Daoy (cell line): ENCODE measurements at places on chromosomes 2 and 18.

- DNase-seq: peak; percentile 61
Observed at GRCh38 chr18:58288921-58289797, 245.1 kb downstream of the NEDD4L start.

DNA sequence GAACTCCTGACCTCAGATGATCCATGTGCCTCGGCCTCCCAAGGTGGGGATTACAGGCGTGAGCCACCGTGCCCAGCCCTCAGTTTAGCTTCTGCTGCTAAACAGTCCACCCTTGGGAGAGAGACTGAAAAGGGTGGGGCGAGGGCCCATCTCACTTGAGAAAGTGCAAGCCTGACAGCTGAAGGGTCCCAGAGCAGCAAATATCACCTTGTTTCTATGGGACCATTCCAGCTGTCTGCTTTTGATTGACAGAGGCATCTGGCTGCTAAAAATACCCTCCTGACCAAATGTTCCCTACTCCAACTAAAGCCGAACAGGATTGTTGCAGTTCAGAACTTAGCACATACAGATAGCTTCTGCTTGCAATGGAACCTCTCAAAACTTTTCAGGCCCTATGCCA lies 436 bp upstream of the SMYD1 start:
- DNase-seq: no peak

DNA sequence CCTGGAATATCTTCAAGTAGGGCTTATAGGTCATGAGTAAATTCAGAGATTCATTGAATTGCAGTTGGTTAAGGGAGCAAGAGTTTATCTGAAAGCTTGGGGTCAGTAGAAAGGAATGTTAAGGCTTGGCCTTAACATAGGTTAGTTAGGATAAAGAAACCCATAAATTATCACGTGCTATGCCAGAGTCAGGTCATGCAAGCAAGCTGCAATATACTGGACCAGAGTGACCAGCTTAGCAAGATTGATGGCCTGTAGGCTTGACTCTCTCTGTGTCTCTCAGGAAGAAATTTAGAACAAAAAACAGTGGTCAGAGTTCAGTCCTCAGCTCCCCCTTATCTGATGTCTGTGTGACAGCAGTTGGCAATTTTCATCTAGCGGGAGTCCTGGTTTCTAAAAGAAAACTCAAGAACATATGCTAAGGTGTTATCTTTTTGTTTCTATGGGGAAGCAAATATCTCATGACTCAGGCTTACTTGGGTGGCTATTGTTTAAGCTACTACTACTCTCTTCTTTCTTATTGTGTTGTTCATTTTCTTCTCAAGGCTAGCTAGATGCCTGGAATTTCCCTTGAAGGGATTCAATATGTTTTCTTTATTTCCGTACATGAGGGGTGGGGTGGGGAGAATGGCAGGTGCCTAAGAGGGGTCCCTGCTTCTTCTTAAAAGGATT lies 28.7 kb upstream of the MARCO start:
- no peak for DNase-seq

- DNase-seq: no peak
Observed at GRCh38 chr18:57444301-57444759, 9.2 kb downstream of the ONECUT2 start.

DNA sequence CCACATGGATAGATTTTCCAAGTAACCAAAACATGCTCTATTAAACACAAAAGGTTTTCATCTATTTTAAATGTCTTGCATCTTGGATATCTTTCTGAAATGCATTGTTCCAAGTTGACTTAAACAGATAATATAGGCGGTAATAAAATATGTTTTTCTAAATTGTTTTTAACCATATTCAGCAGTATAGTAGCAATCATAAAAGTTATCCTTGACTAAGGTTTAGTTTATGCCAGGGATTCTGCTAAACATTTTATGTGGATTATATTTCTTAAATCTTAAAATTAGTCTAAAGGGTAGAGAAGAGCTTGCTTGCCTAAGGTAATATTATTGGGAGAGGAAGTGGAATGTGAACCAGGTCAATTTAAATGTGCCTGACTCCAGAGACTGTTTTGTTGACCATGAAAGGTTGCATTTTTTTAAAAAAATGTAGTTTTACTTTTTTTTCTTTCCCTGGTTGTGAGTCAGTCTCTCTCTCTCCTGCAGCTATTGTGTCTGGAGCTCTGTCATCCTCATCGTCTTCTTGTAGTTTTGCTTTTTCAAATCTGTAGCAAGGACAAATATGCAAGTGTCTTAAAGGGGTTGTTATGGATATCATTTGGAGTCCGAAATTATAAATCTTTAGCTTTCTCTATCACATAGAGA lies 309.1 kb upstream of the COL3A1 start:
- peak; percentile 2 for DNase-seq

- DNase-seq: no peak
Observed at GRCh38 chr2:147223119-147223518, 621.7 kb upstream of the ACVR2A start.

DNA sequence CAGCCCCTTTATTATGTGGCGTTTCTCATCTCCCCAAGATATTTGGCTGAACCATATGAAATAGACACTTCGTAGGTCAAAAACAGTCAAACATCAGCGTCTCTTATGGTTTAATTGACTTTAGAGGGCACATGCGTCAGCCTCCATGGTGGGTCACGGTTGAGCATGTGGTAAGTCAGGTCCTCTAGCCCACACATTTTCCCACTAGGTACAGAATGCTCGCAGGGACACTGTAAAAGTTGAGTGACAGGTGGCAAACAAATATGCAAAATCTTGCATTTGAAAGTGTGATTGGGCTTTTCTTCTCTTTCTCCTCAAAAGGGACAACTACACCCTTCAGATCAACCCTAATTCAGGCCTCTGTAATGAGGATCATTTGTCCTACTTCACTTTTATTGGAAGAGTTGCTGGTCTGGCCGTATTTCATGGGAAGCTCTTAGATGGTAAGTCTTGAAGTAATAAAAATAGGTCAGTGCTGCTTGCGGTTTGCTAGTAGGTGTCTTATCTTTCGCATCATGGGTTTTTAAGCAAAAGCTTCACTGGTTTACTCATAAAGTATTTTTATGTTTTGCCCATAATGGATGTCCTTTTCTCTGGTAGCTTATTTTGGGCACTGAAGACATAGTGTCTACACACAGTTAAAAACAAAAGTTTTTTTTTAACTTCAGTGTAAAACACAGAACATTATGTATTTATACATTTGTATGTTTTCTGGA lies 261.3 kb downstream of the ALPK2 start:
- no peak for DNase-seq

- no peak for DNase-seq
Observed at GRCh38 chr2:129975016-129975774, 4.3 kb upstream of the RAB6C start.

- DNase-seq: no peak
Observed at GRCh38 chr2:8253781-8254180, 428.1 kb upstream of the ID2 start.

DNA sequence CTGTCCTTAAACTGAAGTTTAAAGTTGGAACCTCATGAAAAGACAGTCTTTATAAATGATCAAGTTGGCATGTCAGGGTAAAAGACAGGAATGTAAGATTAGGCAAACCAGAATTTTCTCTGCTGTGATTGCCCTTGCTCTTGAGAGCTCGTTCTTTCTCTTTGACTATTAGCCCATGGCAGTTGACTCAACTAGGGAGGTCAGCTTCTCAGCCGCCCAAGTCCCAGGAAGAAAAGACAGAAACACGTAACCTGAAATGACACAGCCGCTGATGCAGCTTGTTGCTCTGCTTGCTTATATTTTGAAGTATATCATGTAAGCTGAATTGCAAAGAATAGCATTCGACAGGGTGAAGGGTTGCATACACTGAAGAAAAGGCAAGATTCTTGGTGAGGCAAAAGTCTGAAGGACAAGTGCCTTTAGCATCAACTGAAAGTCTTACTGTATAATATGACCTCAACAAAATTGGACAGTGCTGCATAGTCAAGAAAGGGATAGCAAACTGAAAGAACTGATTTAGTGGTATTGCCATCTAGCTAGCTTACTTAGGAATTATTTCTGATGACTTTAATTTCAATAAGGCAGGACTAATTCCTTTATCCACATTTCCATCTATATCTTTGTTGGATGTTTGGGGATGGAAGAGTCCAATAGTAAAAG lies 54.7 kb downstream of the ARHGAP15 start:
- no peak for DNase-seq

- no peak for DNase-seq
Observed at GRCh38 chr2:177816766-177817165, 255.8 kb downstream of the PDE11A start.

DNA sequence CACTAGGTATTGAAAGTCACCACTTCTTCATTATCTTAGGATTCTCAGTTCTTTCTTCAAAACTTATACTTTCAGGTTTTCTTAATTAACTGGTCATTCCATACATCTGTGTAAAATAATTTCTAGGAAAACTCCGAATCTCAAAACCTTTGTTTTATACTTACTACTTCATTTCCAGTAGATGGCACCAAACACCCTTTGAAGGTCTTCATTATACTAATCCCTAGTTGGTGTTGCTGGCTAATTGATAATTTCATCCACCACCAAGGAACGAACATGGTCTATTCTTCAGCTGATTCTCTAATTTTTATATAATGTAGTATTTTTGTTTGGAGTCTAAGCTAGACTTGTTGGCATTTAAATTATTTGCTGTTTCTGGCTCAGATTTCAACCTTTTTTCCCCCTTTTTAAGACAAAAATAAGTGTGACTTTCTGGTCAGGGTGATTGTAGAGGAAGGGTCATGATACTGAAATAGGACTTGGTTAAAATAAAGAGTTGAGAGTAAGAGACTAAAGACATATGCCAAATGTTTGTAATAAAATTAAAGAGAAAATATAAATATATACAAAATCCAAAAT lies 2.8 kb upstream of the MXD1 start:
- peak; percentile 26 for DNase-seq

- peak; percentile 80 for DNase-seq
Observed at GRCh38 chr2:122203523-122203922, 448.1 kb downstream of the TSN start.

- DNase-seq: no peak
Observed at GRCh38 chr2:46656640-46657039, 177.3 kb downstream of the TMEM247 start.

GRCh38 chr2:120463527-120463926 lies 117.6 kb downstream of the INHBB start:
- no peak for DNase-seq

DNA sequence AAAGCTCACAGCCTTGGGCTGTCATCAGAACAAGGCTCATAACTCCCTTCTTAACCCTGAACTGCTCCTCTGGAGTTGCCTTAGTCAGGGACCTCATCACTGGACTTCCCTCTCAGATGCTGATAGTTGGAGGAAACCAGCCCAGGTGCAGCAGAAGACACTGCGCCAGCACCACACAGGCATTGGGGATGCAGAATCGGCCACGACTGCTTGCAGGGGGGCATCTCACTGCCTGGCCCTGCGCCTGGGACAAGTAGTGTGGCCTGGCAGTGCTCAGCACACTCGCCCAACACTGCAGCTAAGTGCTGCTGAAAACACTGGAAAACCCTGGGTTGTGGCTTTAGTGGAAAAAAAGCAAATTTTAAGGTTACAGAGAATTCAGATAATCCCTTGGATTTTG lies 68.7 kb downstream of the NCK2 start:
- DNase-seq: no peak

DNA sequence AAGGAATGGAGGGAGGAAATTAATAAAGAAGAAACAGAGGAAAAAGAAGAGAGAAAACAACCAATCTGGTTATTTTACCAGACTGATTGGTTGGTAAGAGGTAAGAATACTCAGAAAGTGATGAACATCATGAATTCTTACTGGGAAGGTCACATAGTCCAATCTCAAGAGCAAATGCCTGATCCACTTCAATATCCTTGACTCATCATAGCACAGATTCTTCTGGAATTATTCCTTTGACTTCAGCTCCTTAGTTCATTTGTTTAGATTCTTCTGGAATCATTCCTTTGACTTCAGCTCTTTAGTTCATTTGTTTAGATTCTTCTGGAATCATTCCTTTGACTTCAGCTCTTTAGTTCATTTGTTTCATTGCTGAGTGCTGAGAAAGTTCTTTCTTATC lies 2030.6 kb upstream of the CELF4 start:
- DNase-seq: no peak

- DNase-seq: peak; percentile 36
Observed at GRCh38 chr18:23453680-23454058, 582 bp downstream of the RIOK3 start.

GRCh38 chr2:134683561-134684112 lies 35.2 kb downstream of the TMEM163 start:
- peak; percentile 79 for DNase-seq

GRCh38 chr2:216765761-216766262 lies 70.5 kb upstream of the IGFBP5 start:
- DNase-seq: no peak
